Esophagus squamous epithelium (tissue), 5 donors: ENCODE measurements at places on chromosomes 12 and 14.

DNA sequence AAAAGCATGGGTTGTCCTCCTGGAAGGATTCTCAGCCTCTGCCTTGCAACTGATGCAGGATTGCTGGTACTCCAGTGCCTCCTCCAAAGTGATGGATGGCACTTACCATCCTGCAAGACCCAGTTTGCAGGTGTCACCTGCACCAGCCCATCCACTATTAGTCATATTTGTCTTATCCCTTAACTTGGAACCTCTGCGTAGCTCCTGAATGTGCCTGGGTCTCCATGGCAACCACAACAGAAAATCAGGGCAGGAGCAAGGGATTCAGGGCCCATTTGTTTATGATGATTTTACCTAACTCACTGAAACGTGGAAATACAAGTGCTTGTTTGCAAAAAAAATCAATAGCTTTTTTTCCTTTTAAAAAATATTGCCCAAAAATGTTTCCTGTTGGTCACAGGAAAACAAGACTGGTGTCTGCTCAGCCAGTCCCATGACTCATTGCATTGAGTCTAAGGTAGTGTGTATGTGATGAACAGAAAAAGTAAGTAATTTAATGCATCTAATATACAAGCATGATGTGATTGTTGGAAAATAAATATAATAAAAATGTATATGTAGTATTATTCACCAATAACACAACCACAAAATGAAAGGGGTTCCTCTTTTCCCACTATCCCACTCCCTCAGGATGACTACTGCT is 1196.3 kb upstream of the TMEM132C start:
- no peak for DNase-seq

- no peak for DNase-seq
These were observed 780 bp downstream of the TBC1D15 start for GRCh38 chr12:71840231-71840847.

DNA sequence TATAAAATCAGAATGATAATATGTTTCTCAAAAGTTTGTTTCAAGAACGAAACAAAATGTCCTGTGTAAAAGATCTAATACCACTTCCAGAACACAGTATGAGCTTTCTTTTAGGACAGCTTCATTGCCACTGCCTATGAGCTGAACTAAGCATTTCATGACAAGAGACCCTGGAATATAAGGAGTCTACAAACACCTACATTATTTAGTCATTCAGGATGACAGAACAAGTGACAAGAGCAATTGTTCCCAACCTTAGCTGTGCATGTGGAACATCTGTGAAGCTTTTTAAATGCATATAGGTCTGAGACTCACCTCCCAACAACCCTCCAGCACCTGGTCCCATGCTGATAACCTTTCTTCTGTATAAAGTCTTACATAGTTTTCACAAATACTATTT is 103.1 kb upstream of the GARIN6 start:
- DNase-seq: no peak

DNA sequence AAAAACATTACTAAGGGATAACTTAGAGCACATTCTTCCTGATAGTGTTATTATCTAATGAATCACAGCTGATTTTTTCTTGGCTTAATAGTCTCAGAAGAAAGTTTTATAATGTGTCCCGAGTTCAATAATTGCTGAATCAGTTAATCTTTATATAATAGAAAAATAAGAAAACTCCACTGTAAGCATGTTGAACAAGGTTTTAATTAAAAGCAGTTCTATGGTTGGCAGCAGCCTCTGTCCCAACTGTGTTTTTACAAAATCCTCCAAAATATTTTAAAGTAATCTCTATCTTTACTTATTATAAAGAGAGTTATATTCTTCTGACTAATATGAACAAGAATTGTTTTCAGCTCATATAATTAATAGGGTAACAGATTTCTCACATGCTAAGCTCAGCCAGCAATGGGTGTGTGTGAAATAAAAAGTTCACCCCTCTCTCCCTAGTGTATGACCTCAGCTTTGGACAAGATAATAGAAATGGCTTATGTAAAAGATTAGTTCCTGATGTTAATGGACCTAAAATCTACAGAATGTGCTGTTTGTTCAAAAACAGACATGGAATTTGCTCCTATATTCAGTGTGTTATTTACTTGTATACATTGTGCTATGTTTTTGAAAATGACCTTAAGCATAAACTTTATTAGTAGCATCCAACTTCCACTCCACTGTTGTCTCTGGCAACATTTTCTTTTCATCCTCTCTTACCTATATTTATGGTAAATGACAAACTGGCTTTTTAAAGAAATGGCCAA is 67.1 kb upstream of the DCN start:
- no peak for DNase-seq

DNA sequence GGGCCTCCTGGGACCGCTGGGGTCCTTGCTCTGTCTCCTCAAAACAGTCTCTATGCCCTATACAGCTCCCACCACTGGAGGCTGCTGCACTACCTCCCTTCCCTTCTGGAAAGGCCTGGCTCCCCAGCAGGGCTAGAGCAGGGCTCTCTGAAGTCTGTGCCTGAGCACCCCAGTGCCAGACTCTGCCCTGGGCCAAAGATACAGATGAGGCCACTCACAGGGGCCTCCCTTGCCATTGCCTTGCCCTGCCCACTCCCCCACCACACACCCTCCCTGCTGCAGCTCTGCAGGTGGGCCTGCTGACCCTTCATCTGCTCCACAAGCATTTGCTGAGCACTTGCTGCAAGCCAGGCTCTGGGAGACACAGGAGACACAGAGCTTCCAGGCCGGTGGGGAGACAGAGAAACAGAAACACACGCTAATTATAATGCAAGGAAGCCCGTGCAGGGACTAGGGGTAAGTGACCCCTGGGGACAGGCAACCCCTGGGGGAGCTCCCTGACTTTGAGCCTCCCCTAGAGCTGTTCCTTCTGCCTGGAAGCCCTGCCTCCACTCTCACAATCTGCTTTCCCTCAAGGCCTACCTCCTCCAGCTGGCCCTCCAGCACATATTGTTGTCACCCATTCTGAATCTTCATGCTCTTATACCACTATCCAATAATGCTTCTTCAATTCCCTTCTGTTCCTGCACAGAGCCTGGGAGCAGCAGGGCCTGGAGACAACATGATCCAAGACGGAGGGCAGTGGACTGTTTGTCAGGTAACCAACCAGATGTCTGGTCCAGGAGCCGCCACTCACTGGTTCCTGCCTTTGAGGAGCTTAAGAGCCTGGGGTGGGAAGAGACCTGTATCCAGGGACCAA is 32.6 kb upstream of the PNMA1 start:
- no peak for DNase-seq

DNA sequence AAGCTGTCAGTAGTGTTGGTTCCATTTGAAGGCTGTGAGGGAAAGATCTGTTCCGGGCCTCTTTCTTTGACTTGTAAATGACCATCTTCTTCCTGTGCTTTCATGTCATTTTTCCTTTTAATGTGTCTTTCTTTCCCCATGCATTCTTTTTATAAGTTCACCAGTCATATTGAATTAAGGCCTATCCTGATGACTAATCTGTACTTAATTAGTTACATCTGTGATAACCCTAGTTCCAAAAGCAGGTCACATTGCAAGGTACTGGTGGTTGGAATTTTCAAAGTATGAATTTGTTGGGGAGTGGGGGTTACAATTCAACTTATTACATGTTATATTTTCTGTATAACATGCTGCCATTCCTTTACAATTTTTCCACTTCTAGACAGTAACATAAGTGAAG is 1642.1 kb upstream of the FLRT2 start:
- no peak for DNase-seq

DNA sequence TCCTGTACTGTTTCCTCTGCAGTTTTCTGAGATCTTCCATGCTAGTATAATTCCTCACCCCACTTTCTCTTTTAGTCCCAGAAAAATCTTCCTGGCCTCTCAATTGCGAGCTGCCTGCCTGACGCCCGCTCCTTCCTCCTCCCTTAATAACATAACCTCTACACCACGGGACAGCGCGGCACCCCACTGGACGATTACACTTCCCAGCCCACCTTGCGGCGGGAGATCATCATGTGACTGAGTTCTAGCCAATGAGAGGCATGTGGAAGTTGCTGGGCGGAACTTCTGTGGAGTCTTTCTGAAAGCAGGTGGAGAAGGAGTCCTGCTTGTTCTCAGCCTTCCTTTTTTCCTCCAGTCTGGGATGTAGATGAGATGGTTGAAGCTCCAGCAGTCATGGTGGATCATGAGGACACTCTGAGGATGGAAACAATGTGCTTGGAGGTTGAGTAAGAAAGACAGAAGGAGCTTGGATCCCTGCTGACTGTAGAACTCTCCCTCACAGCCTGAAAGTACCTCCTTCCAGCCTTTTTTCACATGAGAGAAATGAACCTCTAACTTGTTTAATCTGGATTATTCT is 133.6 kb upstream of the VRK1 start:
- no peak for DNase-seq

- no peak for DNase-seq
These were observed 142.3 kb upstream of the TMPO start for GRCh38 chr12:98373025-98373554.

DNA sequence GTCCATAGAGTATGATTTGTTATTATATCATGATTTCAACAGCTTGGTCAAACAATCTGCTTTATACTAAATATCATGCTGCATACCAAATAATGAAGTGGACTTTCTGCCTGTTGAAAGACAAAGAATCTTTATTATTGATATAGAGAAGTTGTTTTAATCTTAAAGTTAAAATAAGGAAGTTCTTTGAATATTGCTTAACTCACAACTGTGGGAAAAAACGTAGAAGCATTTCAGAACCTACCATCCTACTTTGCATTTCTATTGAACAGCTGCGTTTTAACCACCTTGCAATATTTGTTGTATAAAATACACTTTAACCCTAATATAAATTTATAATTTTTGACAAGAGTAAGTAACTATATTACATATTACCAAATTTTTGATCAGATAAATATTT is 22.9 kb upstream of the ARL1 start:
- DNase-seq: no peak

DNA sequence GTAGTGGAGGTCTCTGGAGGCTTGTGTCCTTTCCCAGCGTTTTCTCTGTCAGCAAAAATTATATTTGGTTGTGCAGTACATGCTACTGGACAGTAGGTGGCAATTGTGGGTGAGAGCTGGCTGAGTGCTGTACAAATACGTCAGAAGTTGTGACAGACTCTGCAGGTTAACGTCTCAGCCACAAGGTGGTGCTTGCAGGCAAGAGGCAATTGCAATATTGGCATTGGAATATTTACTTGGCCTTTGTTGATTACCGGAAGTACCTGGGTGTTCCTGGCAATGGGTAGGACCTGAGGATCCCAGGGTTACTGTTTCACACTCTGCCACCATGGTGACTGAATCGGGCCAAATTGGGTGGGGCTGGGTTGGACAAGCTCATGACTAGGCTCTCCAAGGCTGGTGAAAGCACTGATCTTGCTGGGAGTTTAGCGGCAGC is 333.9 kb upstream of the LMO3 start:
- no peak for DNase-seq

DNA sequence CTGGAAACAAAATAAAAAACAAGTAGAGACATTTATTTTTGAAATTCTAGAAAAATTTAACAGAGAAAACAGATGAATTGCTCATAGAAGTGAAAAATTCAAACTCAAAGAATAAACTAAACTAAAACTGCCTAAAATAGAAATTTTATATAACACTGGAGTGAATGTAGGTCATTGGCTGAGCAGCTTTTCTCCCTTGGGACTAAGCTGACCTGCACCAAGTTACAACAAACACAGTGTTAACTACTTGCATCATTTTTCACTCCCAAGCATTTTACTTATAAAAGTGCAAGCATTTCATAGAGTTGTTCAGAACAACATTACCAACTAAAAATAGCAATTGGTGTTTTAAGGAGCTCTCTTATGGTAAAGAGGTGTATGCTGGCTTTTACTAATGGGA is 298.1 kb downstream of the MED13L start:
- no peak for DNase-seq

GRCh38 chr12:8513256-8513655 is at the start of gene CLEC4D:
TSS of gene CLEC4D (plus strand) at chr12:8513503. CDS start at chr12:8513733, 230 bp downstream.
- no peak for DNase-seq

- no peak for DNase-seq
These were observed 93.6 kb upstream of the PCED1B start for GRCh38 chr12:46985816-46986215.

DNA sequence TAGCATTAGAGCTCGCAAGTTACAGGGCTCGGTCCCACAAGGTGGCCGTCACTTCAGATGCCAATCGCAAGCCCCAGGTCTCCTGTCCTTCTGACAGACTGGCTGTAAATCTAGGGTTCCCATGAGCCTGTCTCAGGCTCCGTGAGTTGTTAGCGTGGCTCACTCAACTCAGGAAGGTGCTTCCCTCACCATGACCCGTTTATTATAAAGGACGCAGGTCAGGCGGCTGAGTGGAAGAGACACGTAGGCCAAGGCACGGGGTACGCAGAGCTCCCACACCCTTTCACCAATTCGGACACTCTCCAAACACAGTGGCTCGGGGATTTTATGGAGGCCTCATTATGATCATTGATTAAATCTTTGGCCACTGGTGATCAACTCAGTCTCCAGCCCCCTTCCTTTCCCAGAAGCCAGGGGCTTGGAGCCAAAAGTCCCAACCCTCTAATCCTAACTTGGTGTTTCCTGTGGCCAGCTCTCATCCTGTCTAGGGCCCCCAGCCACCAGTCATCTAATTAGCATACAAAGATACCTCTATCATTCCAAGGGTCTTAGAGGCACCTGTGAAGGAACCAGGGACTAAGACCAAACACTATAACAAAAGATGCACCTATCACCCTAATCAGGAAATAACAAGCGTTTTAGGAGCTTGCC is 25.8 kb upstream of the LRTM2 start:
- DNase-seq: no peak

DNA sequence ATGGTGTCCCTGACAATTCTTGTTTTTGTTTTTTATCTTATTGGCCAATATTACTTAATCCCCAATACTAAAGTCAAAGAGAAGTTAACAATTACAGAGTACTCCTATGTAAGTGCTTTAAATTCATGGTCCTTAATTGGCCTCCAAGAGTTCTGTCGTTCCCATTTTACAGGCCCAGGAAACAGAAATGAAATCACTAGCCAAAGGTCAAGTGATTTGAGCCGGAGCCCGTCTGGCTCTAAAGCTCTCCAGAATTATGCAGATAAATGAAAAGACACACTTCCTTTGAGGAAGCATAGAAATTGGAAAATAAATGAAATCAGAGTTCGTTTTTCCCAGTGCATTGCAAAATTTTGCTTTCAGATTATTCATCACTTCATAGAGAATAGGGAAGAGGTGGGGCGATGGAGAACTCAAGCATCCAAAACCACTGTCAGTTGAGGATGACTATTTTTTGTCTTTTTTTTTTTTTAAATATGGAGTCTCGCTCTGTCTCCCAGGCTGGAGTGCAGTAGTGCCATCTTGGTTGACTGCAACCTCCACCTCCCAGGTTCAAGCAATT is 78.5 kb downstream of the MAP1LC3B2 start:
- no peak for DNase-seq

DNA sequence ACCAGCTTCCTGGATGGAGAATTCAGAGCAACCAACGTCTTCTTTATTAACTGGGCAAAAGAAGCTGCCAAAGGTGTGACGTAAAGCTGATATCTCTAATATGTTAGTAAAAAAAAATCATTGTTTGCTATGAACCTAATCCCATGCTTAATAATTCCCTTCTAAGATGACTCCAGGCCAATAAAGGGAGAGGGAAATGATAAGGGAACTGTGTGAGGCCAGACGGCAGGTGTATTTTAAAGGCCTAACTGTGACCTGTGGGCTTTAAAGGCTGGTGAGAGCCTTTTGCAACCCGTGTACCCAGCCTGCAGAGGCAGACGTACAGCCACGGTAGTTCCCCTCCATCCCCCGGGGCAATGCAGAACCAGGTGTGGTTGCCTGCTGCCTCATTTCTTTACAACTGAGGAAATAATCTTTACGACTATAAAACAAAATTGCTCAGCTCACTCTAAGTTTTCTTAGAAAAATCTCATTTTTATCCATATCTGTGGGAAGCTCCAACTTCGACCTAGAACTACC is 370.6 kb downstream of the EGLN3 start:
- no peak for DNase-seq
